ENCODE measurements at places on chromosomes 12 and 14.

- no peak for DNase-seq
Measured at GRCh38 chr14:64956697-64957406, 14.3 kb upstream of the GPX2 start.

GRCh38 chr12:127600211-127600610 lies 666.8 kb upstream of the TMEM132C start:
- DNase-seq, result no peak

GRCh38 chr14:55190906-55191202 lies 531 bp downstream of the DLGAP5 start:
- no peak for DNase-seq

DNA sequence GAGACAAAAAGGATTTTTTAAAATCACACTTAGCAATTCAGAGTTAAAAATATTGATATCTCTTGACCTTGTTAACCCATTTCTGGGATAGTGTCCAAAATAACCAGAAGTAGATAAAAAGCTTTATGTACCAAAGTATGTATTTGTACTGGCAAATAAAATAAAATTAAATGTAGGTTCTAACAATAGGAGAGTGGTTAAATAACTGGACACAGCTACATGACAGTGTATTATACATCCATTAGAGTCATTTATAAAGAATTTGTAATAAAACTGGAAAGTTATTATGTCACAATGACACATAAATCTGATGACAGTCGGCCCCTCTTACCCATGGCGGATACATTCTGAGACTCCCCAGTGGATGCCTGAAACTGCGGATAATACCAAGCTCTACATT lies 34.0 kb downstream of the BMAL2 start:
- no peak for DNase-seq

DNA sequence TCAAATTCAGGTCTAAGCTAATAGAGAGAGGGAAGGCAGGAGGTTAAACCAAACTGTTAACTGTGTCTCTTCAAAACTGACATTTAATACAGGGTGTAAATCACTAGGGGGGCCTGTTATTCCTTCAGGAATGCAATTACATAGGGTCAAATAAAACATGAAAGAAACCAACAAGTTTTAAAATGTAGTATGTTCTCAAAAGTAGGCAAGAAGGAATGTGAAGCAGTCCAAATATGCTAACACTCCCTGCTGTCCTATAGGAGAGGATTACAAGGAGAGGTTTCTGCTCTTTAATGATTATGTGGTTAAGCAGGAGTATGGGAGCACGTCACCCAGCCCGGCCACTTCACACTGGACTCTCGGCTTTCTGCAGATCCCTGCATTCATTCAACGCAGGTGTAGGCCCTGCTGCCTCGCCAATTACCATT lies 42.5 kb upstream of the BMP4 start:
- DNase-seq, result no peak

- DNase-seq, result no peak
Measured at GRCh38 chr12:106054049-106054448, 84.7 kb downstream of the NUAK1 start.

DNA sequence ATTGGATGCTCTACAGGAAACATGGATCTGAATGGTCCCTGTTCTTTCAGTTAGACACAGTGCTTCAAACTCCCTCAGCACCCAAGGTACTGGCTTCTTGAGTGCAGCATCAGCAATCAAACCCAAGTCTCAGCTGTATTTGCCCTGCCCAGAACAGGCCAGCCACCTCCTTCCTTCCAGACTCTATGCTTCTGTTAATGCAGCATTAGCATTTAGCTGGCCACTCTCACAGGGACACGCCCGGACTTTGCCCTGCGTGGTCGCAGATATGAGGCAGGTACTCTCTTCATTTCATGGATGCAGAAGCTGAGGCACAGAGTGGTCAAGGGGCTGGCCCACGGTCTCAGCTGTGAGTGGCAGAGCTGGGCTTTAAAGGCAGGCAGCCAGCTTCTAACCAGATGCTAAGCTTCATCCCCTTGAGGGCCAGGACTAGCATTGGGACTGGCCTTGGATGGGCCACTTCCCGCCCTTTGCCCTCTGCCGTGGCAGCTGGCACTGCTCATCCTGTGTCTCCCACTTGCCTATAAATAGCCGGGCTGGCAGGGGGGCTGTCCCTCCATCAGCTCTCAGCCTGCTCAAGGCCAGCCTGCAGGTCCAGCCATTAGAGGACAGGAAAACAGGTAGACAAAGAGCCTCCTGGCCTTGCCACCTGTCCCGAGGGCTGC lies 1.5 kb upstream of the SLC25A47 start:
- DNase-seq, result no peak
